ENCODE measurements at places on chromosomes 12 and 14.

DNA sequence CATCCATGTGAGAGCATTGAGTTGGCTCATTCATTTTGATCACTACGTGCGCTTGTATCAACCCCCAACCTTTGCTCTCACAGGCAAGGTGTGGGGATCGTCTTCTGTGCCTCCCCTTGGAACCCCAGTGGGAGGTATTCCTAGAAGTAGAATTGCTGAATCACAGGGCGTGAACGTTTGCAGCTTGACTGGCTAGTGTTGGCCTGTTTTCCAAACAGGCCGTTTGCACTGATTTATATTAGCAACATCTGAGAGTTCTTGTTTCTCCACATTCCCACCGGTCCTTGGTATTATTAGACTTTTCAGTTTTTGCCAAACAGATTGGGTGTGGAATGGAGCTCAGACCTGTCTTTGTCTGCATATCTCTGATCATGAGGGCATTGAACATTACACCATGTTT lies 288.6 kb upstream of the PWP1 start:
- no peak for DNase-seq

- DNase-seq, result no peak
Observed at GRCh38 chr14:63224196-63224595, 20.0 kb downstream of the RHOJ start.

GRCh38 chr12:131034631-131035244 lies 81.0 kb downstream of the ADGRD1 start:
- DNase-seq, result no peak

DNA sequence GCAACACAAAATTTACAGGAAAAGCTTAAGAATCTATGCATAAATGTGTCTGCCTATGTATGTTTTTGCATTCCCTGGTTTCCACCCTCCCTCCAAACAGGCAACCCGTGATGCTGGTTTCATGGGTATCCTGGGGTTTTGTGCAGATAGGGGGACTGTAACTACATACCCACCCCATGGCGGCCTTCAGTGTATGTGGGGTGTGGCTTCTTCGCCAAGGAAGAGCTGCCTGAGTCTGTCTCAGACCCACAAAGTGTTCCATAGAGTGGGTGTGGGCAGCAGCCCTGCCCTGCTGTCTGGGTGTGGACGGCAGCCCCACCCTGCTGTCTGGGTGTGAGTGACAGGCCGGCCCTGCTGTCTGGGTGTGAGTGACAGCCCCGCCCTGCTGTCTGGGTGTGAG lies 174.8 kb downstream of the ADGRD1 start:
- no peak for DNase-seq

- no peak for DNase-seq
Observed at GRCh38 chr12:109582636-109583035, 9.0 kb downstream of the MVK start.

- DNase-seq, result no peak
Observed at GRCh38 chr14:32947792-32948191, 9.1 kb downstream of the NPAS3 start.

GRCh38 chr12:82461836-82462235 lies 103.5 kb downstream of the METTL25 start:
- DNase-seq, result no peak

DNA sequence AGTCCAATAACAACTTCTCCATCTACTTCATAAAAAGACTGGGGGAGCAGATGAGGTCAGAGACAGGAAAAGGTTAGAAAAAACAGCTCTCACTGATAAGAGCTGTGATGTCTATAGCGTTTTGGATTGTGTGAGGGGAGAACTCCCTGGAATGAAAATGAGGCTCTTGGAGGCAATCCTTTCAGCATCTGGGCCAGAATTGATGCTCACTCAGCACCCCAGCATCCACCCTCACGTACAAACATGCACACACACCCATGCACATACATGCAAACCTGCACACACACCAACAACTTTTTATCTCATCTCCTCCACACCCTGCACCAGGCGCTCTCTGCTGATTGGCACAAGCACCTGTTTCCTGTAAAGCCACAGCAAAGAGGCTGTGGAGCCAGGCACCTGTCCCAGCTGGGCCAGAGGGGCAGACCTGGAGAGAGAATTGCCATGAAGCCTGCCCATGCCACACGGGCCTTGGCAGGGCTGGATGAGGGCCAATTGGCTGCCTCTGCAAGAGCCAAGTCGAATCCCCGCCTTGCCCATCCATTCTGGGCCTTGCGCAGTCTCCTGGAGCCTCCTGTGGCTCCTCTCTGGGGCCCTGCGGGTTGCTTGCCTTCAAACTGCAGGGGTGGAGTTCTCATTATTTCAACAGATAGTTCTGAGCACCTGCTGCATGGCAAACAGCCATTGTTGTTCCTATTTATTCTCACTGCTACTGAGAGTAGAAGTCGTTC lies 53.1 kb downstream of the SYNE3 start:
- DNase-seq, result no peak

GRCh38 chr14:85579942-85580341 lies 50.0 kb downstream of the FLRT2 start:
- no peak for DNase-seq

- no peak for DNase-seq
Observed at GRCh38 chr14:104879201-104879982, 14.3 kb downstream of the CEP170B start.

DNA sequence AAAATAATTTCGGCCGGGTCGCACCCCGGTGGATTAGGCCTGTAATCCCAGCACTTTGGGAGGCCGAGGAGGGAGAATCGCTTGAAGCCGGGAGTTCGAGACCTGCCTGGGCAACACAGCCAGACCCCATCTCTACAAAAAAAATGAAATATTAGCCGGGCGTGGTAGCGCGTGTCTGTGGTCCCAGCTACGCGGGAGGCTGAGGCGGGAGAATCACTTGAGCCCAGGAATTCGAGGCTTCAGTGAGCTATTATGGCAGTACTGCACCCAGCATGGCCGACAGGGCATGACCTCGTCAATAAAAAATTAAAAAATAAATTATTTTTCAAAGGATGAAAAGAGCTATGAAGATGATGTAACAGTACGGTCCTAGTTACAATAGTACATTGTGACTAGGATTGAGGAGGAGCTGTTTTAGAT lies 523 bp downstream of the GTF2H3 start:
- DNase-seq, result no peak

- DNase-seq, result no peak
Observed at GRCh38 chr12:82839796-82840195, 153.1 kb downstream of the TMTC2 start.

DNA sequence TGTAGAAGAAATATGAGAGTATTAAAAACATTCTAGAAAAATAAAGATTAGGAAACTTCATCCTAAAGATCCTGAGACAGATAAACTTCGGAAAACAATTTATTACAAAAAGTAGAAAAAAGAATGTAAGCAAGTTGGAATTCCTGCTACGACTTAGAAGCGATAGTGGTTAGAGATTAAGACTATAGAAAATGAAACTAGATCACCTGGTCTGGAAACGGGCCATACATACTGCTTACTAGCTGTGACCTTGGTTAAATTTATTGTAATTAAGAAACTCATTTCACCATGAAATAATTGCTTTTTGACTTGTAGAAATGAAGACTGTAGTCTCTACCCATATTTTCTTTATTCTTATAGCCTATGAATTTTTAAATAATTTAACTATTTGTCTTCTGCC lies 614.1 kb downstream of the SLC16A7 start:
- no peak for DNase-seq

DNA sequence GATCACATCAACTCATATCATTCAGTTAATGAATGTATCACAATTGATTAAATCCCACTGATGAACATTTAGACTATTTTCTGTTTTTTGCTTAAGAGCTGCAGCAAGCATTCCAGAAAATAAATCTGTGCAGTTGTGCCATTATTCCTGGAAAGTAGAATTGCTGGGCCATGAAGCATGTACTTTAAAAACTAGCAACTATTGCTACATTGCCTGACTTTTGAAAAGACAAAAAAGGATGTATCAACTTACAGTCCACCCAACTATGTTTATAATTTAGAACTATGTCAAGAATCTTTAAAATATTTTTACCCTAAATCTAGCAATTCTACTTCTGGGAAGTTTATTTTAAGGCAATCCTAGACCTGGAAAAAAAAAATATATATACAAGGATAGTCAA lies 33.4 kb upstream of the ERGIC2 start:
- no peak for DNase-seq

- DNase-seq, result no peak
Observed at GRCh38 chr12:88753066-88753465, 172.8 kb upstream of the KITLG start.

GRCh38 chr12:25194214-25194613 lies 746 bp downstream of the DNAI7 start:
- DNase-seq, result no peak

DNA sequence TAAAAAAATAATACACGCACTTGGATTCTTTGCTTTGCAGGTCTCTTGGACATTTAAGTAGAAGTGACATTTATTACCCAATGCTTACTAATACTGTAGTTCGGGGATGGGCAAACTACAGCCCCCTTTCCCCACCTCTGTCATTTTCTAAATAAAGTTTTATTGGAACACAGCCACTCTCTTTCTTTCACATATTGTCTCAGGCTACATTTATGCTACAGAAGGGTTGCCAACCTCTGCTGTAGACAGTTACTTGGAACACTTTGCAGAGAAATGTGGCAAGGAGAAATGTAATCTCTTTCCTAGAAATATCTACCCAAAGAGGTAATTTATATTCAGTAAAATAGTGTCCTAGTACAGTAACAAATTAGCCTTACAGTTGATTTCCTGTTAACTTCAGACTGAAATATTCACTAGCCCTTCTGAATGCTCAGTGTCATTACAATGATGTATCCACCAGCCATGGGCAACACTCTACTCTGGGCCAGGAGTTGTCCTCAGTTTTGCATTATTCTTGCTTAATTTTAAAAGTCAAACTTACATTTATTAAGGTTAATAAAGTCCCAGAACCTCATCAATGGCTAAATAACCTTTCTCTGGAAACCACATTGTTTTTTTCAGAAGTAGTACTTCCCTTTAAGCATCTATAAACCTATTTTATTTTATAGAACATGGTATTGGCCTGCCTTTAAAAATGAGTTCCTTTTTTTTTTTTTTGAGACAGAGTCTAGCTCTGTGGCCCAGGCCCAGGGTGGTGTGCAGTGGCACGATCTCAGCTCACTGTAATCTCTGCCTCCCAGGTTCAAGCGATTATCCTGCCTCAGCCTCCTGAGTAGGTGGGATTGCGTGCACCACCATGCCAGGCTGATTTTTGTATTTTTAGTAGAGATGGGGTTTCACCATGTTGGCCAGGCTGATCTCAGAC lies 269.6 kb upstream of the AMIGO2 start:
- DNase-seq, result no peak

DNA sequence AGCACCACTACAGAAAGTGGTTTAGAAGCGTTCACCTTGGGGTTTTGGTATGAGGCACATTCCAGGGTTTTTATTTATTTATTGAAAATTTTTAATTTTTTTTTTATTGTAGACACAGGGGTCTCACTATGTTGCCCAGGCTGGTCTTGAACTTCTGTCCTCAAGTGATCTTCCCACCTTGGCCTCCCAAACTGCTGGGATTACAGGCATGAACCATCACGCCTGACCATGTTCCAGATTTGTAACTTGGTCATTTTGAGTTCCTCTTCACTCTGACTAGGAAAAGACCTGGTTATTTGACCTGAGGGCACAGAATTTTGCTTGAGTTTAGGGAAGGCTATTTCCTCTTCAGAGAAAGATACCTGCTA lies 3.1 kb downstream of the MLEC start:
- no peak for DNase-seq

DNA sequence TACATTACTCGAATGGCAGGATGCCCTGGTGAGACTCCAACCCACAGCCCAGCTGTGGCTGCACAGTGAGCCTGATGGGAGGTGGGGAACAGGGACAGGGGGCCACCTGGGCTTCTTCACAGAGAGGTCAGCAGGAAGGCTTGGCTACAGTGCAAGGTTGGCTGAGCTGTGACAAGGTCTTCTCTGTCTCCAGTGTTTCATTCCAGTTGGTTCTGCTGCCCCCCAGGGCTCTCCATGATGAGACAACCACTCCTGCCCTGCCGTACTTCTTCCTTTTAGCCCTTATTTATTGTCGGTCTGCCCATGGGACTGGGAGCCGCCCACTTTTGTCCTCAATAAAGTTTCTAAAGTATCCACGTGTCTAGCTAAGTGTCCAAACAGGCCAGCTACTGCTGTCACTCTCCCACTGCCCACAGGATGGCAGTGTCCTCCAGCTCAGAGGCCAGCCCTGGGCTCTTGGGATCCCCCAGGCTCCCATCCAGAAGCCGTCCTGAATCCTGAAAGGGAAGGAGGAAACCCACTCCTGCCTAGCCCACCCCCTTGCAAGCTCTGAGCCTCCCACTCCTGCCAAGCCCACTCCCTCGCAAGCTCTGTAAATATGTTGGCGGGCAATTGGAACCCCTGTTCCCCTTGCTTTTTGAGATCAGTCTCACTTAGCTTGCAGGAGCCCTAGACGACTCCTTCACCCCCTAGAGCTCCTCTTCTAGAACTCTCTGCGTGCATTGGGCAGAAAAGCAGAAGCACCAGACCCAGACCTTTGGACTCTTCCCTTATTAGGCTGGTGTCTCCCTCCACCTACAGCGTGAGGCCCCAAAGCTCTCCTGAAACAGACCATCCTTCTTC lies 5.4 kb downstream of the C1QL4 start:
- DNase-seq, result peak; percentile 21

DNA sequence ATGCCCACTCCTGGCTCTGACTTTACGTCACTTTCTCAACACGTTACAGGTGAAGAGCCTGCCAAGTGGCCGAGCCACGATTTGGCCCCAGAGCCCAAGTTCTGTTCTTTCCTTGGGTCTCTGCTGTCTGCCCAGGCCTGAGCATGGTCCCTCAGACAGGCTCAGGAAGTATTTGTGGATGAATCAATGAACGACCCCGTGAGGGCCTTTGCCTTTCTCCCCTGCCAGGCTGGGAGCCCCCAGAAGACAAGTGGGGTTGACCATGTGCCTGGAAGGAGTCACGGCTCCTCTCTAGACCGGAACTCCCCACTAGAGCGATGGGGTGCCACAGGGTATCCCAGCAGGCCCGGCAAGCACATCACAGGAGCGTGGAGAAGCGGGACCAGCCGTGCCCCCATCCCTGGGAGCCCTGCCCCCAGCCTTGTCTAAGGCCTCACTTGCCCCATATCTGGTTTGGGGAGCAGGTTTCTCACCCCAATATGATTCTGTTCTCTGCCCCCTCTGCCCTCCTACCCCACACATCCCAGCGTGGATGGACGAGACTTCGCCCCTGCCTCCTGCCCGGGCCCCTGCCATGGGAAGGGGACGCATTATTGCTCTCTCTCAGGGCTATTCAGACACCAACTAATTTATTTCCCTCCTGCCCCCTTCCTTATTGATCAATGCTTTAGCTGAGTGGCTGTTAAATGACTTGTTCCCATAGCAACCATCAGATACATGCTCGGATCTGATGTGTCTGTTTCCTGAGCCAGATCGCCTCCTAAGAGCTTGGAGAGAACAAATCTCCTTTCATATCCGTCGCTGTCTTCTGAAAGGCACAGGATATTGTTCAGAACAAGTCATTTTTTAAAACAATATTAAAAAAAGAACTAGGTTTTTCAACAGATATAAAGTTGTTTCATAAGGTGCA lies 69.0 kb downstream of the DIO3 start:
- no peak for DNase-seq

Measured in DMS 273 treated with DMSO at 0.1 percent for 48 hours (cell line).